ENCODE measurements at places on chromosomes 7 and 10. TPM values are rescaled to one million over a fixed set of nuclear protein-coding genes. Genes with fewer than 3 reads are reported as not detected.
A peak's percentile ranks its signal among the peaks of the same experiment; 100 is the strongest.

LRIT1 gene
- not detected for total RNA-seq

ZDHHC6 gene
- total RNA-seq = 37.5 TPM

FAM149B1 gene
- 24.9 TPM for total RNA-seq

MINPP1 gene
- 13.1 TPM for total RNA-seq

- no peaks in the 10 kb centered on the region for H3K27me3 ChIP-seq
- no peaks in the 10 kb centered on the region for H3K36me3 ChIP-seq
- H3K4me3 ChIP-seq = no peak overlapping the region
- DNase-seq = no peak
- no peak overlapping the region for H3K27ac ChIP-seq
- H3K4me1 ChIP-seq = no peaks in the 10 kb centered on the region
Observed at GRCh38 chr10:131676800-131677421, 223.9 kb upstream of the PPP2R2D start.

DNA sequence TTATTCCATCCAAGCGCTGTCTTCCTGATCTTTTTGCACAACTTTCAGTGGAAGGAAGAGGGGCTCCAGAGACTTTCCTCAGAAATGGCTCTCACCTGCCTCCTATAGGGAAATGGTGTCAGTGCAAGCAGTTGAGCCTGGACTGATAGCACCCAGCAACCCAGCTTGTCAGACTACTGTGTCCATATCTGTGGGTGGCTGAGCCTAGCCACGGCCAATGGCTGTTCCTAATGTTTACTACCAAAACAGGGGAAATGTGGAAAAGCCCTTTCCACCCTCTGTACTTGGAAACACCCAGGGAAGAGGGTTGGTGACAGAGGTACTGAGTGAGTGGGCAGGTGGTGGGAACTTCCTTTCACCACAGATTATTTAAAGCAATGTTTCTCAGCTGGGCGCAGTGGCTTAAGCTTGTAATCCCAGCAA is 4.3 kb upstream of the YKT6 start:
- no peaks in the 10 kb centered on the region for H3K27me3 ChIP-seq
- peak; percentile 63 for DNase-seq
- H3K27ac ChIP-seq = no peak overlapping the region
- no peaks in the 10 kb centered on the region for H3K36me3 ChIP-seq
- H3K4me3 ChIP-seq = no peak overlapping the region

GRCh38 chr10:78626471-78626870 is 442.3 kb upstream of the ZMIZ1 start:
- H3K4me3 ChIP-seq = no peak overlapping the region
- H3K27me3 ChIP-seq = no peaks in the 10 kb centered on the region
- peak; percentile 33 for DNase-seq
- H3K27ac ChIP-seq = no peak overlapping the region
- no peaks in the 10 kb centered on the region for H3K36me3 ChIP-seq
- H3K4me1 ChIP-seq = no peaks in the 10 kb centered on the region

- H3K27ac ChIP-seq = no peak overlapping the region
- DNase-seq = no peak
- no peak overlapping the region for H3K4me3 ChIP-seq
- H3K27me3 ChIP-seq = no peaks in the 10 kb centered on the region
- H3K36me3 ChIP-seq = no peaks in the 10 kb centered on the region
Observed at GRCh38 chr10:29102233-29102632, 186.6 kb upstream of the LYZL1 start.

DNA sequence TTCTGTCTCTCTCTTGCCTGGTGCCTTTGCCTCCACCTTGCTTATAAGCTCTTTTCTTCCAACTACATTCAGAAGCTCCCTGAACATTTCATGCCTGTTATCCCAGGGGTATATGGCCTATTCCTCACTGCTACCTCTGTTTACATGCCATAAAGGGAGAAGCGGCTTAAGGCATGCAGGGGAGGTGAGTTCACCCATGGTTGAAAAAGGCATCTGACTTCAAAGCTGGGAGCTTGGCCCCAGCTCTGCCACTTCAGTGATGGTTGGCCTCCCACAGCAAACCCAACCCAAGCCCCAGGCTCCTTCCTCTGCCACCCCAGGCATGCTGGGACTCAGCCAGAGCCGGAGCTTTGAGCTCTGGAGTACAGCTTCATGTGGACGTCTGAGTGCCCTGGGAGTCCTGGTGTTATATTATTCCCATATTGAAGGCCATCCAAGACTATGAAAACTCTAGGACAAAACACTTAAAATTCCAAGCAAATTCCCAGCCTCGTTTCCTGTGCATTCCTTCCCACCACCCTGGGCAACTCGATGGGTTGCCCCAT is 468.6 kb upstream of the ZMIZ1 start:
- no peak overlapping the region for H3K4me3 ChIP-seq
- no peak overlapping the region for H3K27ac ChIP-seq
- no peaks in the 10 kb centered on the region for H3K36me3 ChIP-seq
- no peaks in the 10 kb centered on the region for H3K4me1 ChIP-seq
- no peak for DNase-seq

GRCh38 chr10:79243181-79244067 is 103.8 kb upstream of the PPIF start:
- H3K27ac ChIP-seq = peak overlapping the region; percentile 32
- no peaks in the 10 kb centered on the region for H3K36me3 ChIP-seq
- no peaks in the 10 kb centered on the region for H3K27me3 ChIP-seq
- H3K4me1 ChIP-seq = peaks cover 30% of the 10 kb centered on the region

GRCh38 chr7:110760341-110760740 is 330.6 kb upstream of the LRRN3 start:
- H3K4me1 ChIP-seq = no peaks in the 10 kb centered on the region
- H3K4me3 ChIP-seq = no peak overlapping the region
- no peak overlapping the region for H3K27ac ChIP-seq
- no peaks in the 10 kb centered on the region for H3K36me3 ChIP-seq
- DNase-seq = no peak

GRCh38 chr7:130844811-130845580 is 111.0 kb upstream of the KLF14 start:
- H3K4me3 ChIP-seq = no peak overlapping the region
- no peak overlapping the region for H3K27ac ChIP-seq

DNA sequence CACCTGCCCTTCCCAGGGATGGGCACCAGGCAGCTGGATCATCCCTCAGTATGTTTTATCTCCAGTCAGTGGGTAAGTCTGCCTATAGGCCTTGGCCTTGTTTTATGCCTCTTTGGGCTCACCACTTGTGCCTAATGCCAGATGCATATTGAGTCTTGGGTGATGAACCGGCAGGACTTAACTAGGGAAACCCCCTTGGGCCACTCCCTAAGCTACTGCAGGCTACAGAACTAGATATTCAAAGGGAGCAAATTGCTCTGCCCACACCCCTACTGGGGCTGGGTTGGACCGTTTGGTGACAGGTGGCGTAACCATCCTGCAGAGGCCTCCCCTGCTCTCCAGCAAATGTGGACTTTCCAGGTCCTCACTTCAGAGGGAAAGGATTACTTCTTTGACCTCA is 115.7 kb upstream of the GDF10 start:
- no peak overlapping the region for H3K4me3 ChIP-seq
- H3K4me1 ChIP-seq = no peaks in the 10 kb centered on the region
- no peaks in the 10 kb centered on the region for H3K36me3 ChIP-seq
- H3K27ac ChIP-seq = no peak overlapping the region

DNA sequence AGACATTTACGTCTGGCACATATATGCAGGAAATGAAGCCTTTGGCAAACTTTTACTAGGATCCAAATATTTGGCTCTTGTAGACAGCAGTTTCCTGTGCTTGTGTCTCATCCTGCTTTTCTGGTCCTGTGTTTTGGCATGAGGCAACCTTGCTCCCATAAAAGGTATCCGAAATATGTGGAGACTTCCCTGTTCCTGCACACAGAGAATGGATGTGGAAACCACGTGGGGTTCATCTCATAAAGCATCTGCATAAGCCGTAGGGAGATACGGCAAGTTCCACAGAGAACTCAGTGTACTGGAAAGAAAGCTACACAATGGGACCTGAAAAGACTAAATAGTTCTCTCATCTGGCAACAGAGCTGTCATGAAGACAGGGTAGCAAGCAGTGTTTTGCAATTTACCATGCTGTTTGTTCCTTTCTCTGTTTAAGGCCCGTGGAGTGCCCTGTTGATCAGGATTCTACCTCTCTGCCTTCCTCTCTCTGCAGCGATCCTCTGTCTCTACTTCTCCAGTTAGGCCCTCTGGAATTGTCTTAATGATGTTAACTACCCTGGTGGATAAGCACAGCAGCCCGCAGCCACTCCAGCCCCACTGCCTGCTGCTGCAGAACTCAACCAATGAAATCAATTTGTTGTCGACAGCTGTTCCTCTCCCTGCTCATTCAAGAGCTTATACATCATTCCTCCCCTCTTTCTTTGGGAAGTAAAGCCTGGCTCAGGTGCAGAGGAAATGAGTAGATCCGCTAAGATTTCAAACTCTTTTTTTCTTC is 293.6 kb downstream of the CSTF2T start:
- H3K27me3 ChIP-seq = no peaks in the 10 kb centered on the region
- H3K36me3 ChIP-seq = no peaks in the 10 kb centered on the region
- no peaks in the 10 kb centered on the region for H3K4me1 ChIP-seq
- DNase-seq = no peak

DNA sequence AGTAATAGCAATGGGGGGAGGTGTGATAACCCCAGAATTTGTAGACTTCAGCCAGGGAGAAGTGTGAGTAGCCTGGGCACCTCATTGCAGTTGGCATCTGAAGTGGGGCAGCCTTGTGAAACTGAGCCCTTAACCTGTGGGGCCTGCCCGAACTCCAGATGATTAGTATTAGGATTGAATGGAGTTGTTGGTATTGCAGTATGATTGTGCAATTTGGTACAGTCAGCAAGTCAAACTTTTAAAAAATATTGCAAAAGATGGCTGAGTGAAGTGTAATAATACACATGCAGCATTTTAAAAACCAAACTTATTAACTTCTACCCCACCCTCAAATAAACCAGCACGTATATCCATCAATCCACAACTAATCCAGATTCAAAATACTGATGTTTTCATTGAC is 9.3 kb downstream of the RBM33 start:
- no peaks in the 10 kb centered on the region for H3K27me3 ChIP-seq
- no peak for DNase-seq
- H3K4me3 ChIP-seq = no peak overlapping the region
- H3K27ac ChIP-seq = no peak overlapping the region
- H3K36me3 ChIP-seq = no peaks in the 10 kb centered on the region

DNA sequence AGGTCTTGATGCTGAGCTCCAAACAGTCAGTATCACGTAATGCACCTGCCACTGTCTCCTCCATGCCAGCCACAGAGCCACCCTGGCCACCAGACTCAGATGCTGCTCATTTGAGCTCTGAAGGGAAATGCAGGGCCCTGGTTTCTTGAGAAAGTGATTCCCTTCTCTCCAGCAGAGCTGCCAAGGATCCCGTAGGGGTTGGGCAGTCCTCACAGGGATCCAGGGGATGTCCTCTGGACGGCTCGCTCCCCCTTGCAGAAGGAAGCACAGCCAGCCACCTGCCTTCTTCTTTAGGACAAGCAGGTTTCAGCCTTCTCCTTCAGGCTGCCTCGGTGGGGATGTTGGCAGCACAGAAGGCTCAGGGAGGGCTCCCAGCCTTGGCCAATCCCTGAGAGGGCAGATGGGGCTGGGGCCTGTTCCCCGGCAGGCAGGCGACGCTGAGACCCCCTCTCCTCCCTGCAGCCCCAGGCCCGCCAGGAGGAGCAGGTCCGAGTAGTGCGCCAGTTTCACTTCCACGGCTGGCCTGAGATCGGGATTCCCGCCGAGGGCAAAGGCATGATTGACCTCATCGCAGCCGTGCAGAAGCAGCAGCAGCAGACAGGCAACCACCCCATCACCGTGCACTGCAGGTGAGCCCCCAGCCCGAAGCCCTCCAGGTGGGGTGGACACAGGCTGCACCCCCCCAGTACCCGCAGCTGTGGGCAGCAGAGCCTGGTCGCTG is 48.9 kb downstream of the MKI67 start:
- H3K36me3 ChIP-seq = peaks cover 4% of the 10 kb centered on the region
- H3K27me3 ChIP-seq = no peaks in the 10 kb centered on the region
- no peak overlapping the region for H3K27ac ChIP-seq
- no peaks in the 10 kb centered on the region for H3K4me1 ChIP-seq
- no peak overlapping the region for H3K4me3 ChIP-seq

GRCh38 chr10:36475746-36476145 is 649.7 kb upstream of the ANKRD30A start:
- no peaks in the 10 kb centered on the region for H3K4me1 ChIP-seq
- no peaks in the 10 kb centered on the region for H3K36me3 ChIP-seq
- no peak overlapping the region for H3K27ac ChIP-seq
- DNase-seq = no peak
- no peak overlapping the region for H3K4me3 ChIP-seq

GRCh38 chr7:36736090-36736898 is 12.0 kb upstream of the AOAH start:
- no peaks in the 10 kb centered on the region for H3K36me3 ChIP-seq
- DNase-seq = no peak
- H3K27ac ChIP-seq = no peak overlapping the region
- no peak overlapping the region for H3K4me3 ChIP-seq

- H3K4me3 ChIP-seq = no peak overlapping the region
- no peak overlapping the region for H3K27ac ChIP-seq
- no peaks in the 10 kb centered on the region for H3K27me3 ChIP-seq
- H3K4me1 ChIP-seq = no peaks in the 10 kb centered on the region
- peaks cover 47% of the 10 kb centered on the region for H3K36me3 ChIP-seq
Observed at GRCh38 chr10:6114805-6115341, 26.0 kb downstream of the RBM17 start.

DNA sequence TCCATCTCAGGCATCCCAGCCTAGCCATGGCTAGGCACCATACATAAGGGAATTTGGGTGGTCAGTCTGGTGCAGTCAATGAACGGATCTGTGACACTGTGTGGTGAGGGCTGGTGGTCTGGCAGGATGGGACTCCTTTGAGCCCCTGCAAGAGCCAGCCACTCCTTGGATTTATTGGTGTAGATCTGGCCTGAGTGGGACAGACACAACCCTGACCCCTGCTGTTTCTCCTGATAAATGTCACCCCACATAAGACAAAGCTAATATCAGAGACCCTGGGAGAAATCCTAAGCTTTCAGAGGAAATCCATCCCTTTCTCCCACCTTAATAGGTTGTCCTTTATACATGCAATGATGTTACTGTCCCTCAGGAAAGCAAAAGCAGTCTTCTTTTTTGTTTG is 2.3 kb downstream of the FBXO24 start:
- H3K27ac ChIP-seq = no peak overlapping the region
- H3K4me3 ChIP-seq = no peak overlapping the region
- H3K27me3 ChIP-seq = no peaks in the 10 kb centered on the region
- peaks cover 7% of the 10 kb centered on the region for H3K4me1 ChIP-seq
- DNase-seq = no peak

GRCh38 chr7:67006965-67007364 is 10.3 kb downstream of the TYW1 start:
- DNase-seq = no peak
- H3K27me3 ChIP-seq = no peaks in the 10 kb centered on the region
- H3K4me3 ChIP-seq = no peak overlapping the region
- no peaks in the 10 kb centered on the region for H3K4me1 ChIP-seq
- H3K27ac ChIP-seq = no peak overlapping the region
- H3K36me3 ChIP-seq = peaks cover 14% of the 10 kb centered on the region
